ENCODE measurements at places on chromosomes 4 and X. TPM values are rescaled to one million over a fixed set of nuclear protein-coding genes. Genes with fewer than 3 reads are reported as not detected.

DNA sequence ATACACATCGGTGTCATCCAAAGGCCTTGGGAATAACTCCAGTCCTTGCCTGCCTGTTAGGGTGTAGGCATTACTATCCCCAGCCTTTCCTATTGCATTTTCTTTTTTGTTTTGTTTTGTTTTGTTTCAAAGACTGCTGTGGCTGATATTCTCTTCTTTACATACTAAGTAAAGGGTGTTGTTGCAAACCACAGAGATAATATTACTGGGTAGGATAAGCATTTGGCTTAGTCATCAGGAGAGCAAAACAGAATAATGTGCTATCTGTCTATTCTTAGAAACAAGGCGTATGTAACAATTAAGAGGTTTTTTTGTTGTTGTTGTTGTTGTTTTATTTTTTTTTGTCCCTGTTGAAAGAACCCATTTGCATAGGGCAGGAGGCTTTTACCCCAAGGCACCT, 41.8 kb downstream of the UGT2B28 start:
- no peak for DNase-seq

GRCh38 chrX:30904186-30904585, 15.1 kb upstream of the TAB3 start:
- DNase-seq: no peak

GRCh38 chr4:114694770-114695169, 96.2 kb downstream of the UGT8 start:
- peak; percentile 54 for DNase-seq

DNA sequence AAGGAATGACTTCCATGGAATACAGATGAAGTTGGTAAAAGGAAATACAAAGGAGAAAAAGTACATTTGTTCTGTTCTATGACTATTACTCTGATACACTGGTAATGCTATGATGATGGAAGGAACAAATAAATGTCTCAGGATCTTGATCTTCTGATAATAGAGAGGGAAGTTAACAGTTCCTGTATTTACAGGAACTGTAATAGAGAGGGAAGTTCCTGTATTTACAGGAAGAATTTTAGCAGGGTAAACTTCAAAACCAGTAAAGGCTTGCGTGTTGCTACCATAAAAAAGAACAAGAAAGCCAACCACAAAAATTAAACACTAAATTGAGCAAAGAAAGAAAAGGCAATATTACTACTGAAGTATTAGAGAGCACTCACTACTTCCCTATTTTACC, 91.7 kb upstream of the HPGD start:
- DNase-seq: no peak

Gene TMEM271
- not detected for polyA plus RNA-seq

Gene SOWAHB
- not detected for polyA plus RNA-seq
